ENCODE measurements at places on chromosomes 4 and X.
A peak's percentile ranks its signal among the peaks of the same experiment; 100 is the strongest.

DNA sequence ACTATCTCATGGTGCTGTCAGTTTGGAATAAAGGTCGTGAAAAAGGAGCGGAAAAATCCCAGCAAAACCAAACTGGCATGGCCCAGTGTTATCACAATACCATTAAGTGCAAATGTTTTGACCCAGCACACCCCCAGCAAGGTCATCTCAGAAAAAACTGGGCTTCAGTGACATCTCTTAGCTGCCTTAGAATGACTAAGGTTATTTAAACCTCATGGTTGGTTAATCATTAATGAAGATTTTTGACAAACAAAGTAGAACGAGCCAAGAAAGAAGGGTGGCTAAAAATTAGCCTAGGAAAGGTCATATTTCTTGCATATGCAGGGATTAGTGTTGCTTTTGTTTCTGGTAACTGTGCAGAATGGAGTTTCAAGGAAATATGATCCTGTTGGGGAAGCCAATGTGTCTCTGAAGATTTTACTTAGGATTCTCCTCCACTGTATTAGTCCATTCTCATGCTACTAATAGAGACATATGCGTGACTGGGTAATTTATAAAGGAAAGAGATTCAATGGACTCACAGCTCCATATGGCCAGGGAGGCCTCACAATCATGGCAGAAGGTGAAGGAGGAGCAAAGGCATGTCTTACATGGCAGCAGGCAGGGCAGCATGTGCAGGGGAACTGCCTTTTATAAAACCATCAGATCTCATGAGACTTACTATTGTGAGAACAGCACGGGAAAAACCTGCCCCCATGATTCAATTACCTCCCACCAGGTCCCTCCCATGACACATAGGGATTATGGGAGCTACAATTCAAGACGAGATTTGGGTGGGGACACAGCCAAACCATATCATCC lies 83.5 kb downstream of the CHRNA9 start:
- DNase-seq = no peak

DNA sequence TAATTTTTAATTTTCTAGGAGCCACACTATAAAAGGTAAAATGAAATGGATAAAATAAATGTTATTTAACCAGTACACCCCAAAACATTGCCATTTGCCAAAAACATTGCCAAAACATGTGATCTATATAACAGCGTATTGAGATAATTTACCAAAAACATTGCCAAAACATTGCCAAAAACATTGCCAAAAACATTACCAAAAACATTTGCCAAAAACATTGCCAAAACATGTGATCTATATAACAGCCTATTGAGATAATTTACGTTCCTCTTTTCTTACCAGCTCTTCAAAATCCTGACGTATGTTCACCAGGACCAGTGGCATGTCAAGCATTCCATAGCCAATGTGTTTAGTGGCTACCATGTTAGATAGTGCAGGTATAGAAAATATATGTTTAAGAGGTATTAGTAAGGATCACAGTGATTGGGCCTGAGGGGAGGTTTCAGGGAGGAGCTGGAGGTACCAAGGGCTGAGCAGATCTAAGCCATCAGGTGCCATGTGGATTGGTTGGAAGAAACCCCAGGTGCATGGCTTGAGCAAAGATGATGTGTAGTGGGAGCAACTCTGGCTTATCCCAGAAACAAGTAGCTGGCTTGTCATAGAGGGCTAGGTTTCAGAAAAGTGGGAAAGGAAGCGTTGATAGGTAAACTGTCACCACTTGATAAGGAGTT lies 42.6 kb downstream of the RAPGEF2 start:
- peak; percentile 16 for DNase-seq

DNA sequence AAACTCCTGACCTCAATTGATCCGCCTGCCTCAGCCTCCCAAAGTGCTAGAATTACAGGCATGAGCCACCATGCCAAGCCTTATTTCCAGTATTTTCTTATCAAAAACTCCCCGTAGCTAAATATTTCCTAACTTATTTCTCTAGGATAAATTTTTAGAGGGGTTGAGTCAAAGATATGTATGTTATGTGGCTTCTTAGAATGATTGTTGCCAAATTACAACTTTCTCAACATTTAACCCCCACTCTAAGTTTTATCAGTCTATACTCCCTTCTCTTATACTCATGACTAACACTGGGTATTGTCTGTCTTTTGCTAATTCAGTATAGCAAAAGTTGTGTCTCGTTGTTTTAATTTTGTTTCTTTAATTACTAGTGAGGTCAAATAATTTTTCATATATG lies 187.7 kb upstream of the LNX1 start:
- no peak for DNase-seq

- DNase-seq = no peak
Measured at GRCh38 chrX:50206753-50207152, 2.2 kb downstream of the CCNB3 start.

- DNase-seq = no peak
Measured at GRCh38 chr4:18444206-18444605, 422.7 kb upstream of the LCORL start.

GRCh38 chr4:13523591-13524503 lies 20.5 kb downstream of the NKX3-2 start:
- no peak for DNase-seq

DNA sequence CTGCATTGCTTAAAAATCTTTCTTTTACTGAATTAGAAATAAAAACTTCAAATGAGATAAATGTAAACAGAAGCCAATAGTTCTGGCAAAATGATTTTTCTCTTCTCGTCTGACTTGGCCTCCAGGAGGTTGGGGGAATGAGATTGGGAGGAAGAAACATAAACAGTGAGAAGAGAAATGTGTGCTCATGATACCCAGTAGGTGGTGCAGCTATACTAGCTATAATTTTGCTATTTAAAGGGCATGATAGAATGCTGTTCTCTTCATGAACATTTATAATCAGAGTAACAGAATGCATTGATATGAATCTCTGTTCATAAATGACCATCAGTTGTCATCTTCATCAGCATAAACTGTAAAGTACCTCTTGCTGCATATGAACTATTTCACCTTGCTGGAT lies 85.5 kb downstream of the TACR3 start:
- DNase-seq = no peak

Data from trophoblast cell (in vitro differentiated cells and primary cell).